Right kidney (tissue), 9 donors: ENCODE measurements at places on chromosomes 4 and X.

DNA sequence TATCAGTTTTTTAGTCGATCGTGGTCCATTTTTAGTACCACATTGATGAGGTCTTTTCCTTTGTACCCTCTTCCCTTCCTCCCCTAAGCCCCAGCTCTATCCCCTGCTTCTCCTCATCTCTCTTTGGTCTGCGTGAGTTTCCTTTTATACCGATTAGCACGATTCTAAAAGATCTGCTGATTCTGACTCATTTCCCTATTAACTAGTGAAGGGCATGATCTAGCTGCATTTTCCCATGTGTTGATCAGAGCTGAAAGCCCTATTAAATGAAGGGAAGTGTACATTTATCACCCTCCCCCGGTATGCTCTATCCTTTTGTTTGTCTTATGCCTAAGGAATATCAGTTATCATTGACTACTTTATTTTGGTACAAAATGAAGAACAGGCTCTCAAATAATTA lies 181.7 kb upstream of the NPY2R start:
- no peak for DNase-seq

DNA sequence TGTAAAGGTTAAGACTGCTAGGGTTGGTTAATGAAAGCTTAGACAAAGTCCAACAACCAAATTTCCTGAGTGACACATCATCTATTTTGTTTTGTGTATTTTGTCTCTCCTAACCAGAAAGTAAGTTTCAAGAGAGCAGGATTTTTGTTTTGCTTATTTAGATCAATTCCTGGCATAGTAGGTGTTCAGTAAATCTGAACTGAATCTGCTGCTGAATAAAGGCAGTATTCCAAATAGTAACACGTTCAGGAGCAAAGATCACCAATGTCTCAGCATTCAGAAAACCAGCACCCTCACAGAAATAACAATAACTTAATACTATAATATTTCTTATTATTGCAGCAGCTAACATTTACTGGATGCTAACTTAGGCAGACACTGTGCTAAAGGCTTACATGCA lies 12.2 kb downstream of the FBXW7 start:
- no peak for DNase-seq

GRCh38 chrX:81202456-81202819 lies 536 bp downstream of the SH3BGRL start:
- DNase-seq, result no peak

GRCh38 chrX:69626129-69626528 lies 10.2 kb downstream of the EDA start:
- DNase-seq, result no peak

GRCh38 chr4:108072300-108072699 lies 82.6 kb downstream of the HADH start:
- DNase-seq, result peak; percentile 24

DNA sequence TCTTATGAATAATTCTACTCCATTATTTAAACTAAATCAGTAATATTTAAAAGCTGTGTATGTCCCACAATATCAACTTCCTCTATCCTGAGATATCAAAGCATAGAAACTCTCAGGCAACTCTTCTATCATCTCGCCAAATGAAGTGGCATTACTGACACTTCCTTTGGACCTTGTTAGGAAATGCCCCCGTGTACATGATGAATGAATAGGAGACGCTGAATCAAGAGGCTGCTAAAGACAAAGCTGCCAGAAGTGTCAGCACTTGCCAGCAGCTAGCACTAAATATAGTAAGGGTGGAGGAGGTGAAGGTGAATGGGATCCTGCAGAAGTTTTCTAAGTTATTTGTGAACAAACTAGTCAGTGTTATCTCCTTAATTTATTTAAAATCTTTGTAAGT lies 99.5 kb upstream of the BLTP1 start:
- DNase-seq, result no peak

GRCh38 chrX:110341189-110342035 lies 17.2 kb upstream of the RTL9 start:
- DNase-seq, result no peak

DNA sequence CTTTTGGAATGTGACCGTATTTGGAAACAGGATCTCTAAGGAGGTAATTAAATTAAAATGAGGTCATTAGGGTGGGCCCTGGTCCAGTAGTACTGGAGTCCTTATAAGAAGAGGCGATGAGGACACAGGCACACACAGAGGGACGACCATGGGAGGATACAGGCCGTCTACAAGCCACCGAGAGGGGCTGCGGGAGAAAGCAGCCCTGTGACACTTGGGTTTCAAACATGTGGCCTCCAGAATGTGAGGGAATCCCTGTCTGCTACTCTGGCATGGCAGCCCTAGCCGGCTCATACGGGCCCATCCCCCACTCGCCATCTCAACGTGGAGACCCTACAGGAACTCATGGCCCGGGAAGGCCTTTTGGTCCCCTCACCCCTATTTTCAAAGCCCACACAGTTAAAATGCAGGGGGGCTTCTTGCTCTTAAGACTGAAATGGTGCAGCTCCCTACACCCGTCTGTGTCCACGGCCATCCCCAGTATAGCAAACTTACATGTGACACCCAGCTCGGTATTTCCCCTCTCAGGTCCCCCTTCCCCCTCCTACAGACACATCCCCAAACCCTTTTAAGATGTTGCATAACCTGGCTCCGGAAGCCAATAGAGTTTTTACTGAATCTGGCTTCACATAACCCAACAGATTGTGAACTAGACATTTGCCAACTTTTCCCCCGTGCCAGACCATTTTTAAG lies 124.1 kb upstream of the TBL1X start:
- DNase-seq, result peak; percentile 21

GRCh38 chrX:3076416-3076991 lies 35.2 kb downstream of the ARSF start:
- no peak for DNase-seq
